ENCODE measurements at places on chromosomes 1 and 21.

GRCh38 chr1:243731301-243731891, 118.6 kb downstream of the AKT3 start:
- DNase-seq, result peak; percentile 68

DNA sequence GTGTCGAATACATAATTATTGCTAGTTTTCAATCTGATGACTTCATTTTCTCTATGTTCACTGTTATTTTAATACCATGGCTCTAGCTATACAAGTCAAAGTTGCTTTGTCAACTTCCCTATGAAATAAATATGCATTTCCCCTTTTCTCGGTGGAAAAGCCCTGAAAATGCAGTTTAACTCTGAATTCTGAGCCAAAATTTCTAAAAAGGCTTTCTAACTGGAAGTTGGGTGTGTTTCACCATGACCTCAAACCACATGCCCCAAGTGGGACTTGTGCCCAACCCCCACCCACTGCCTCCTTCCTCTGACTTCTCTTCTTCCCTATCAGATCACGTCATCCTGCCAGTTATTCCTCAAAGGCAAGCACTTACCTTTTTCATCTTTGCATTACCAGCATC, 8.9 kb downstream of the MKNK1 start:
- peak; percentile 52 for DNase-seq

DNA sequence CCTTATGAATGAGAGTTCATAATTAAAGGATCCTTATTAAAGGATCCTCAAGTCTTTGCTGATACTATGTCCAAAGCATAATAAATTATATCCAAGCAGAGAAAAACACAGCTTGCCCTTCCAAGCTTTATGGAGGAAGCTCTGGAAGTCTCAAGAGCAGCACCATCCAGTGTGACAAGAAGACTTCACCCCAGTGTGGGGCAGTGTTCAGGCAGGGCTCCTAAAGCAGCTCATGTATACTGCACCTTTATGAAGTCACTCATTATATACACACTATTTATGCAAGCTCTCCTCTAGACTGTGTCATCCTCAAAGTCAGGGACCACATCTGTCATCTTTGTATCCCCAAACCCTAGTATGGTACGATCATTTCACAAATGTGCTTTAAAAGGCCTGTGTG, 11.9 kb upstream of the CCN1 start:
- DNase-seq, result no peak

GRCh38 chr1:201603613-201604232, 64.8 kb downstream of the NAV1 start:
- no peak for DNase-seq

GRCh38 chr1:68111519-68112436, 61.4 kb upstream of the DIRAS3 start:
- DNase-seq, result peak; percentile 87

DNA sequence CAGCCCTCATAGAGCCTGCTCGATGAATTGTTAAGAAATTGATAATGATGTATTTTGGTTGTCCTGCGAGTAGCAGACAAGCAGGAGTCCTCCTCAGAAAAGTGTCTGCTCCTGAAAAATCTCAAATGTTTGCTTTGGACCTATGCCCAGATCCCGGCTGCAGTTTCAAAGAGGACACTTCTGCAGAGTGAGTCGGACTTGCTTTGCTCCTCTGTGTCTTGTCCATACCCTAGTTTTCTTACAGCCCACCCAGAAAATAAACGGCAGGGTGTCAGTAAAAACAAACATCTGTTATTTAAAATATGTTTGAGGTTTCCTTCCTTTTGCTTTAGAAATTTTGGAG, 2.8 kb downstream of the S100A10 start:
- DNase-seq, result peak; percentile 90

GRCh38 chr21:33127154-33127867, 57.4 kb downstream of the OLIG1 start:
- DNase-seq, result peak; percentile 87

GRCh38 chr1:165395478-165395877, 39.0 kb upstream of the LMX1A start:
- no peak for DNase-seq

Data from umbilical cord (tissue), 2 donors.